ENCODE measurements at places on chromosomes 2 and 18. TPM values are rescaled to one million over a fixed set of nuclear protein-coding genes. Genes with fewer than 3 reads are reported as not detected.

STARD6 gene
- total RNA-seq: not detected

STEAP3 gene
- total RNA-seq: 27.2 TPM

SERPINB8 gene
- total RNA-seq: 23.3 TPM

WDSUB1 gene
- 4.7 TPM for total RNA-seq

POTEC gene
- total RNA-seq: not detected

ACOXL gene
- not detected for total RNA-seq

ARL5A gene
- total RNA-seq: 43.9 TPM

CERKL gene
- total RNA-seq: not detected

AFF3 gene
- total RNA-seq: 0.49 TPM

EMX1 gene
- not detected for total RNA-seq

ACMSD gene
- not detected for total RNA-seq

ALPG gene
- 0.07 TPM for total RNA-seq

OTOS gene
- total RNA-seq: not detected

VPS54 gene
- total RNA-seq: 15.5 TPM

ACVR1C gene
- total RNA-seq: not detected

CKAP2L gene
- 21.0 TPM for total RNA-seq

RTP5 gene
- not detected for total RNA-seq

FZD7 gene
- total RNA-seq: not detected

CCDC74B gene
- 1.8 TPM for total RNA-seq

RNF152 gene
- total RNA-seq: 5.9 TPM

LCT gene
- total RNA-seq: not detected

THSD7B gene
- not detected for total RNA-seq

MDH1B gene
- total RNA-seq: not detected

MAP3K19 gene
- total RNA-seq: not detected

TCF23 gene
- total RNA-seq: not detected

PFN4 gene
- not detected for total RNA-seq

ALLC gene
- not detected for total RNA-seq

SIX2 gene
- not detected for total RNA-seq

HPCAL1 gene
- 212 TPM for total RNA-seq

CDH2 gene
- total RNA-seq: 16.9 TPM

CROCC2 gene
- not detected for total RNA-seq

FAM124B gene
- total RNA-seq: 22.1 TPM

GCG gene
- total RNA-seq: not detected

MAP2 gene
- total RNA-seq: 29.4 TPM

DPYSL5 gene
- total RNA-seq: not detected

MYL1 gene
- not detected for total RNA-seq

COL4A3 gene
- not detected for total RNA-seq

EPHA4 gene
- 23.3 TPM for total RNA-seq

RAX gene
- total RNA-seq: not detected

CD207 gene
- not detected for total RNA-seq

LAPTM4A gene
- total RNA-seq: 86.7 TPM

CXCR4 gene
- total RNA-seq: 17.2 TPM

UPP2 gene
- total RNA-seq: not detected

CNTNAP5 gene
- not detected for total RNA-seq

MARCHF4 gene
- 16.3 TPM for total RNA-seq

C2orf76 gene
- 16.2 TPM for total RNA-seq

SERPINB13 gene
- total RNA-seq: not detected

NCK2 gene
- 25.1 TPM for total RNA-seq

BOLL gene
- not detected for total RNA-seq

CCDC85A gene
- 12.7 TPM for total RNA-seq

HSBP1L1 gene
- 9.1 TPM for total RNA-seq

NT5DC4 gene
- not detected for total RNA-seq

ADAM23 gene
- 5.0 TPM for total RNA-seq

LYPD1 gene
- 24.4 TPM for total RNA-seq

LIMS3 gene
- 2.6 TPM for total RNA-seq

RAD51AP2 gene
- total RNA-seq: not detected

Measured in mammary microvascular endothelial cell (primary cell).